Inflammatory macrophage (primary cell): ENCODE measurements at places on chromosomes 4 and X.

GRCh38 chrX:56786889-56787733 is 58.1 kb downstream of the NBDY start:
- no peak for DNase-seq

DNA sequence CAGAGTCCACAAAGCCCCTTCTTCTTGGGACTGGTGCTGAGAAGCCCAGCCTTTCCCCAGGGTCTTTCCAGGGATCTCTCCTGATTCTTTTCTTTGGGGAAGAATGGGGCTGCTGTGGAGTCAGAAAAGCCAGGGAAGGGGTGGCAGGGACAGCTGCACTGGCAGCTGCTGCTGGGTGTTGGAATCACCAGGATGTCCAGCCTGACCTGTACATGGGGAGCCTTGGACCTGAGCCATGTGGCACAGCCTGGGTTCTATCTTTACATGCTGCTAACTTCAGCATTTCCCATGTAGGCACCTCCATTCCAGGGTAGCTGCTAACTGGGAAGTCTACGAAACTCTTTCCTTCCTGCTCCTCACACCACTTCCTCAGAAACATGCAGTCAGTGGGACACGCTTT is 36.0 kb downstream of the MED28 start:
- DNase-seq, result no peak

- DNase-seq, result peak; percentile 20
These were observed 450.7 kb downstream of the HNRNPD start for GRCh38 chr4:81923140-81923539.

DNA sequence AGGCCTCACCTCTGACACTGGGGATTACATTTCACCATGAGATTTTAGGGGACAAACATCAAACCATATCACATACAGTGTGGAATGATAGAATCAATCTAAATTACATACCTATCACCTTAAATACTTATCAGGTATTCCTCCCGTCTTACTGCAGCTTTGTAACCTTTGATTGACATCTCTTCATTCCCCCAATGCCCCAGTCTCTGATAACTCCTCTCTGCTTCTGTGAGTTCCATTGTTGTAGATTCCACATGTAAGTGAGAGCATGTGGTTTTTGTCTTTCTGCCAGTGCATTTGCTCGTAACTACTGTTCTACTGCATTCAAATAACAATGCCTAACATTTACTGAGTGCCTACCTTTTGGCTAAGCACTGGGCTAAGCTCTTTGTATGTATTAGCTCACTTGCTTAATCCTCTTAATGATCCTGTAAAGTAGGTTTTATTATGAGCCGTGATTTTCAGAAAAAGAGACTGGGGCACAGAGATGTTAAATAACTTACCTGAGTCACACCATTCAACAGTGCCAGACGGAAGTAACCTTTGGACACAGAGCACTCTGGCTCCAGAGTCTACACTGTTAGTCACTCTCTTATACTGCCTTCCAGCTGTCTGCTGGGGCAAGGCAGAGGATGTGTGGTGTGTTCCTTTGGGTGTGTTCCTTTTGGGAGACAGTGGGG is 63.7 kb upstream of the ESX1 start:
- no peak for DNase-seq

GRCh38 chrX:82127228-82128123 is 925.6 kb downstream of the SH3BGRL start:
- DNase-seq, result no peak

DNA sequence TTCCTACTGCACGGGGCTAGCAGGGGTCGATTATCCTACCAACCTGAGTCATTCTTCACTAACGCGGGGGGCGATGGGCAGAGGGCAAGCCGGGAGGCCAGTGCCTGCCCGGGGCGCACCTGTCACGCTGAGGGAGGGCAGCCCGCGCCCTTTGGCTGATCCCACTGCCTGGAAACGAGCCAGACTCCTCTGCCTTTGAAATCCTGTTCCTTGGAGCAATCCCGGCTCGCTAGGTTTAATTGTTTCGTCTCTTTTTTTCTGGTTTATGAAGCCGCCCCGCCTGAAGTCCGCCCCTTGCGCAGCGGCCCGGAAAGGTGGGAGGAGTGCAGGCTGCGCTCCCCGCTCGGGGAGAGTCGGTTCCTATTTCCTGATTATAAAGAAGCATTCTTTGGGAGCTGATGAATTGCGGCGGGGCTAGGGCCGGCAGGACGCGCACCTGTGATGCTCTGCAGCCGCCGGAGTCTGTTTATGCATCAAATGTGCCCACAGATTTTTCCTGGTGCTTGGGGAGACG is 484.2 kb downstream of the BCOR start:
- peak; percentile 14 for DNase-seq

DNA sequence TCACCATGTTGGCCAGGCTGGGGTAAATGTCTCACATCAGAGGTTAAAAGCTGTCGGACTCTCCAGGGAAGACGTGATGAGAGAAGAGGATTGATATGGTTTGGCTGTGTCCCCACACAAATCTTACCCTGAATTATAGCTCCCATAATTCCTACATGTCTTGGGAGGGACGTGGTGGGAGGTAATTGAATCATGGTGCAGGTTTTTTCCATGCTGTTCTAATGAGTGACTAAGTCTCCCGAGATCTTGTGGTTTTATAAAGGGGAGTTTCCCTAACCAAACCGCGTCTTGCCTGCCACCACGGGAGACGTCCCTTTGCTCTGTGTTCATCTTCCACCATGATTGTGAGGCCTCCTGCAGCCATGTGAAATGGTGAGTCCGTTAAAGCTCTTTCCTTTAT is 64.4 kb downstream of the ASMT start:
- DNase-seq, result peak; percentile 8

DNA sequence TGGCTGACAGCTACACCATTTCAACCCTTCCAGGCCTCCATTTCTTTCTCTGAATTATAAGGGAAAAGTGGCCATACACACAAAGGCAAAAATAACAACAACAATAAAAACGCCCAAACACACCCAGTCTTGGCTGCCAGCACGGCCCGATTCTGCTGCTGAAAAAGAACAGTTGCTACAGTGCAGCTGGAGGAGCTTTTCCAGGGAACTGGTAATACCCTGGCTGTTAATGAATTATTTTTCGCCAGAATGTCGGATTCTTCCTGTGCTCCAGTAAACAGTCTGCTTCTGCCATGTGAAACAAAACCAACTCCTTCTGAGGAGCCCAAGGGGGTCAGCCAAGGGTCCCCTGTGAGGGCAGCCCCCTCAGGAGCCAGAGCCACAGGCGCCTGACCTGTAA is 6.6 kb downstream of the RAI2 start:
- no peak for DNase-seq

GRCh38 chrX:19212037-19212436 is 89.8 kb upstream of the ADGRG2 start:
- DNase-seq, result no peak

- DNase-seq, result no peak
These were observed 100.2 kb upstream of the METTL14 start for GRCh38 chr4:118585015-118585414.
